ENCODE measurements at places on chromosomes 12 and 14. TPM values are rescaled to one million over a fixed set of nuclear protein-coding genes. Genes with fewer than 3 reads are reported as not detected.

The CRIP1 gene
- total RNA-seq: 3.0 TPM

The FAM222A gene
- total RNA-seq: under 0.01 TPM

The CLEC1B gene
- not detected for total RNA-seq

The POMT2 gene
- total RNA-seq: 9.6 TPM

The TTLL5 gene
- 18.2 TPM for total RNA-seq

The PPP2R3C gene
- 64.2 TPM for total RNA-seq

The RAB2B gene
- total RNA-seq: 31.7 TPM

The WDR20 gene
- total RNA-seq: 13.4 TPM

The LPAR5 gene
- not detected for total RNA-seq

The LMBR1L gene
- 53.2 TPM for total RNA-seq

The P2RX7 gene
- 16.7 TPM for total RNA-seq

The TMBIM6 gene
- 369 TPM for total RNA-seq

The MYL2 gene
- total RNA-seq: not detected

The SLC41A2 gene
- 22.8 TPM for total RNA-seq

The UTP20 gene
- 13.1 TPM for total RNA-seq

The SLC35E3 gene
- total RNA-seq: 3.6 TPM

The GEMIN2 gene
- total RNA-seq: 27.0 TPM

The CLEC4C gene
- total RNA-seq: not detected

The C12orf76 gene
- total RNA-seq: 17.2 TPM

The SIX1 gene
- total RNA-seq: 1.8 TPM

The TAS2R30 gene
- total RNA-seq: 4.0 TPM

The MBD6 gene
- total RNA-seq: 5.1 TPM

The TAS2R9 gene
- total RNA-seq: not detected

The NTS gene
- total RNA-seq: not detected

The SLC7A7 gene
- total RNA-seq: 6.3 TPM

The C14orf180 gene
- not detected for total RNA-seq

The CCDC198 gene
- total RNA-seq: not detected

The ZDHHC22 gene
- total RNA-seq: not detected

The TMTC2 gene
- 9.0 TPM for total RNA-seq

The SPTB gene
- total RNA-seq: under 0.01 TPM

The KLRK1 gene
- total RNA-seq: not detected

The ATG2B gene
- 30.9 TPM for total RNA-seq

Measured in fibroblast of lung (primary cell).